ENCODE measurements at places on chromosomes 6 and 20. TPM values are rescaled to one million over a fixed set of nuclear protein-coding genes. Genes with fewer than 3 reads are reported as not detected.

DNA sequence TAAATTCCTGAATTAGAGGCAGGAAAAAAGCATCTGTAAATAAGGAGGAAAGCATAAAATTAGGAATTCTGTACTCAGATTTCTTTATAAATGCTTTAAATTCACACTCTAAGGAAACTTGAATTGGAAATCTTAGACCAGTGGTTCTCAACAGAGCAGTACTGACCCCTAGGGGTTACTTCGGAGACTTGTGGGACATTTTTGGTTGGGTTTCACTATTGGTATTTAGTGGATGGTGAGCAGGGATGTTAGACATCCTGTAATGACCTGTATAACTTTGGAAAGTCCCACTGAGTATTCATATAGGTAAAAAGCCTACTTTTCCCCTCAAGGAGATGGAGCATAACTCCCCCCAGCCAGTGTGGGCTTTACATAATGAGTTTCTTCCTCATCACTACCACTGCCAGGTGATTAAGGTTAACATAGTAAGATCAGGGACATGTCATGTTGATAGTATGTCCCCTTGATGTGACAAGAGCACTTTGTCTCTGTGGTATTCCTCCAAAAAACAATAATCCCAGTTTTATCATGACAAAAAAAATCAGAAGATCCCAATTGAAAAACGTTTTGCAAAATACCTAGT lies 31.0 kb downstream of the GLO1 start:
- no peaks in the 10 kb centered on the region for H3K27me3 ChIP-seq
- DNase-seq, result no peak
- H3K27ac ChIP-seq, result no peak overlapping the region
- no peaks in the 10 kb centered on the region for H3K36me3 ChIP-seq
- H3K4me1 ChIP-seq, result no peaks in the 10 kb centered on the region

- H3K27ac ChIP-seq, result no peak overlapping the region
- no peaks in the 10 kb centered on the region for H3K4me1 ChIP-seq
- H3K36me3 ChIP-seq, result no peaks in the 10 kb centered on the region
Observed at GRCh38 chr20:6185268-6185667, 62.4 kb upstream of the FERMT1 start.

DNA sequence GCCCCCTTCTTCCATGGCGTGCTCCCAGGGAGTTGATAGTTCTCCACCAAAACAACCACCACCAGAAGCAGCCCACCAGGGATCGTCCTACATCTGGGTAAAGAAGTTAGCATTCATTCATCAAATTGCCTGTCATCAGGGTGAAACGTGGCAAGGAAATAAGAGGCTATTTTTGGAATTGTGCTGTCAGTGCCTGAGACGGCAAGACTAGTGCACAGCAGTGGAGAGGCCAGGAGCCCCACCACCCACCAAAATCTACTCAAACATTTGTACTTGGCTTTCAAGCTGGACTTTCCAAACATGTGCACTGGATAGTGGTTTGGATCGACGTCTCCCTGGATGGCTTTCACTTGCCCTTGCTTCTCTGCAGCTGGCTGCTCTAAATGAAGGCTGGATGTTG lies 44.8 kb downstream of the TXNDC5 start:
- H3K4me1 ChIP-seq, result no peaks in the 10 kb centered on the region
- DNase-seq, result no peak
- H3K27ac ChIP-seq, result no peak overlapping the region
- H3K4me3 ChIP-seq, result no peak overlapping the region

DNA sequence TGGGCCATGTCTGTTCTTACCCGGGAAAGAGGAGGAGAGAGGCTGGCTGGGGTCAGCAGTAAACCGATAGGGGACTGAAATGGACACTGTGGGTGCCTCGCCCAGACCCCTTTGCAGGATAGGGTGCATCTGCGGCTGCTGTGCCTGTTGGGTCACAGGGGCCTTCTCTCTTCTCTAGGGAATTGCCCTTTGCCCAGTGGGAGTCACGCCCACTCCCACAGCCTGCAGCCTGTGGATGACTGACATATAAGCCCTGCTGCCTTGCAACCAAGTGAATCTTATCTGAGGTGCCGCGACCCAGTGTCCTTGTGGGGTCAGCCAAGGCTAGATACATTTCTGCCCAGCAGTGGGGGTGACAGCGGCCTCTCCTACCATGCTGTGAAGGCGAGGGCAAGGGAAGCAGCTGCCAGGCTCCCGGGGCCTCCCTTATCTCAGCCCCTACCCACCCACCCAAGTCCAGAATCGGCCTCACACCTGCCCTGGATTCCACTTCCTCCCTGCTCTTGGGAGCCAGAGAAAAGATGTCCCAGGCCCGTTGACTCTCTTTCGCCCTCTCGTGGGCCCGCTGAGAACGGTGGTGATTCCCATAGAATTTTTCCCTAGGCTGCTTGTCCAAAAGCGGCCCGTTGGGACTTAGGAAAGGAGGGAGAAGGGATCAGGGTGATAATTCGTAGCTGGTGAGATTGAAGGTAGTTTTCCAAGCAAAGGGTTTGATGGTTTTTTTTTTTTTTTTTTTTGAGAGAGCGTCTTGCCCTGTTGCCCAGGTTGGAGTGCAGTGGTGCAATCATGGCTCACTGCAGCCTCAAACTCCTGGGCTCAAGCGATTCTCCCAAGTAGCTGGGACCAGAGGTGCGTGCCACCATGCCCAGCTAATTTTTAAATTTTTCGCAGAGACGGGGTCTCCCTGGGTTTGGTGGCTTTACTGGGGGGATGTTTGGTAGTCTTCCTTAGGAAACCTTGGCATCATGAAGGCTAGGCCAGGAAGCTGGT lies 76.4 kb upstream of the RNF24 start:
- no peaks in the 10 kb centered on the region for H3K27me3 ChIP-seq
- H3K4me1 ChIP-seq, result no peaks in the 10 kb centered on the region

GRCh38 chr6:100453701-100454521 lies 10.8 kb downstream of the SIM1 start:
- H3K4me3 ChIP-seq, result peak overlapping the region; percentile 32
- H3K27me3 ChIP-seq, result peaks cover 69% of the 10 kb centered on the region
- H3K36me3 ChIP-seq, result no peaks in the 10 kb centered on the region
- H3K4me1 ChIP-seq, result peaks cover 34% of the 10 kb centered on the region
- no peak for DNase-seq
- H3K27ac ChIP-seq, result no peak overlapping the region

GRCh38 chr6:79372757-79373156 lies 138.3 kb upstream of the HMGN3 start:
- no peak overlapping the region for H3K27ac ChIP-seq
- H3K4me3 ChIP-seq, result no peak overlapping the region
- H3K4me1 ChIP-seq, result no peaks in the 10 kb centered on the region
- no peaks in the 10 kb centered on the region for H3K36me3 ChIP-seq
- no peak for DNase-seq

- no peak overlapping the region for H3K27ac ChIP-seq
- no peaks in the 10 kb centered on the region for H3K36me3 ChIP-seq
Observed at GRCh38 chr20:6407163-6407562, 284.3 kb upstream of the FERMT1 start.

GRCh38 chr6:68368845-68369244 lies 266.2 kb upstream of the ADGRB3 start:
- H3K36me3 ChIP-seq, result no peaks in the 10 kb centered on the region
- no peaks in the 10 kb centered on the region for H3K27me3 ChIP-seq
- H3K27ac ChIP-seq, result no peak overlapping the region
- H3K4me1 ChIP-seq, result no peaks in the 10 kb centered on the region
- H3K4me3 ChIP-seq, result no peak overlapping the region

GRCh38 chr6:140073456-140073855 lies 699.0 kb upstream of the CITED2 start:
- no peak for DNase-seq
- no peak overlapping the region for H3K4me3 ChIP-seq
- H3K36me3 ChIP-seq, result no peaks in the 10 kb centered on the region
- H3K4me1 ChIP-seq, result peaks cover 25% of the 10 kb centered on the region
- no peaks in the 10 kb centered on the region for H3K27me3 ChIP-seq
- no peak overlapping the region for H3K27ac ChIP-seq

DNA sequence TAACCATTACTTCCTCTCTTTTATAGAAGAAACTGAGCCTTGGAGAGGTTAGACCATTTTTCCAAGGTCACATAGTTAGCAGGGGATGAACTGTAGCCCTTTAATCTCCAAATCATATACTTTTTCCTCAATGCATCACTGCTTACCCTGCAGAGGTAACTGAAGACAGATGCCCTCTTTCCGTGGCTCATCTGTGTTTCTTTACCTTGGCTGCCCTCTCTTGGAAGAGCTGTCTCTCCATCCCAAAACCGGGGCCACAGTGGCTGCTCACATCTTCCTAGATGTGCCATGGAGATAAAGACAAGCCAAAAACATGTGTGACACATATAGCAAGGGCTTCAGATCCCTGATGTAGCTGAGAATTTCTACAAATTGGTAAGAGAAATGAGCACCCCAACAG lies 581 bp upstream of the ALDH8A1 start:
- H3K27ac ChIP-seq, result no peak overlapping the region
- H3K27me3 ChIP-seq, result no peaks in the 10 kb centered on the region
- no peaks in the 10 kb centered on the region for H3K36me3 ChIP-seq
- no peak for DNase-seq
- no peaks in the 10 kb centered on the region for H3K4me1 ChIP-seq

DNA sequence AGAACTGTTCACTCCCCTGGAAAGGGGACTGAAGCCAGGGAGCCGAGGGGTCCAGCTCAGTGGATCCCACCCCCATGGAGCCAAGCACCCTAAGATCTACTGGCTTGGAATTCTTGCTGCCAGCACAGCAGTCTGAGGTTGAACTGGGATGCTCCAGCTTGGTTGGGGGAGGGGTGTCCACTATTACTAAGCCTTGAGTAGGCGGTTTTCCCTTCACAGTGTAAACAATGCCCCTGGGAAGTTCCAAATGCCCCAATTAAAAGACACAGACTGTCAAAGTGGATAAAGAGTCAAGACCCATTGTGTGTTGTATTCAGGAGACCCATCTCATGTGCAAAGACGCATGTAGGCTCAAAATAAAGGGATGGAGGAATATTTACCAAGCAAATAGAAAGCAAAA lies 150.2 kb downstream of the LPA start:
- H3K4me1 ChIP-seq, result no peaks in the 10 kb centered on the region
- H3K36me3 ChIP-seq, result no peaks in the 10 kb centered on the region
- H3K27me3 ChIP-seq, result no peaks in the 10 kb centered on the region
- DNase-seq, result no peak
- H3K27ac ChIP-seq, result no peak overlapping the region

Gene GOPC
- total RNA-seq, result 17.5 TPM

Gene TIAM2
- total RNA-seq, result 2.3 TPM

Gene PARD6B
- 6.5 TPM for total RNA-seq

Data from esophagus squamous epithelium (tissue), 5 donors.